Hematopoietic multipotent progenitor cell treated with erythropoietin and hydrocortisone succinate and interleukin-3 and kit ligand, for 8 days (in vitro differentiated cells): ENCODE measurements at places on chromosomes 7 and 10.

DNA sequence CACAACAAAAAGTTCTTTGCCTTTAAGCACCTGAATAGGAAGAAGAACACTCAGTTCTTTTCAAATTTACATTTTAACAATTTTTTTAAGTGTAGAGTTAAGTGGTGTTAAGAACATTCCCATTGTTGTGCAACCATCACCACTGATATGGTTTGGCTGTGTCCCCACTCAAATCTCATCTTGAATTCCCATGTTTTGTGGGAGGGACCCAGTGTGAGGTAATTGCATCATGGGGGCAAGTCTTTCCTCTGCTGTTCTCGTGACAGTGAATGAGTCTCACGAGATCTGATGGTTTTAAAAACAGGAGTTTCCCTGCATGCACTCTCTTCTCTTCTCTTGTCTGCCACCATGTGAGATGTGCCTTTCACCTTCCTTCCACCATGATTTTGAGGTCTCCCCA, 155.7 kb downstream of the PLXNA4 start:
- no peak for DNase-seq

GRCh38 chr10:48554656-48555055, 50.2 kb downstream of the ARHGAP22 start:
- no peak for DNase-seq

GRCh38 chr7:101333912-101334311, 12.3 kb upstream of the IFT22 start:
- no peak for DNase-seq

DNA sequence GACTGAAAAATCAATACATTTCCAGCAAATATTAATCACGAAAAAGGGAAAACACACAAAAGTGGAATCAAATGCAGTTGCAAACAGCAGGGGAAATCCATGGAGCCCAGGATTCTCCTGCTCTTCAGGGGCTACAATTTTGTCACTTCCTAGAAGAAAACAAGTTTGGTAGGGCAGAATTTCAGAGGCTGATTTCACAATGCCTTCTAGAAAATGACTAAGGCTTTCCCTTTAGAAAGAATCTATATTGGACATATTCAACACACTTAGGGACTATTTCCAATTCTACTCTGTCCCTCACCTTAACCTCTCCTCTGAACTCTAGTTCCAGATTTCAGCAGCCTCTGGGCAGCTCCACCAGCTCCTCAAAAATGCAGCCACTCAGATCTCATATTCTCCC, 111.3 kb downstream of the HECTD2 start:
- DNase-seq = no peak

GRCh38 chr10:22367471-22367870, 22.2 kb downstream of the SPAG6 start:
- no peak for DNase-seq

GRCh38 chr7:24082826-24083225, 201.2 kb upstream of the NPY start:
- no peak for DNase-seq

- DNase-seq = no peak
These were observed 381.4 kb downstream of the PHTF2 start for GRCh38 chr7:78179827-78180477.

DNA sequence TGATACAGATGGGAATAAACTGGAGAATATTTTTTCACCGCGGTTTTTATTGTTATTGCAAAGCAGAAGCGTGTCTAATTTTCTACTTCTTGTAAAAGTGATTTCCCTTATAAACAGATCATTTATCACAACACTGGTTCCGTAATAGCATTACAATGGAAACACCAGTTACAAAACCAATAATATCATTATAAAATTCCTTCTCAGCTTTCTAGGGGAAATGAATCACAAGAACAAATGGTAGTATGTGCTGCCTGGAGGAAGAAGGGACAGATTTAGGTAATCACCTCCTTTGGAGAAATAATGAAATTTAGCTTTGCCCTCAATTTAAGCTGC, 2.4 kb upstream of the CCDC6 start:
- DNase-seq = no peak

GRCh38 chr7:101330011-101330484, 8.4 kb upstream of the IFT22 start:
- DNase-seq = no peak

DNA sequence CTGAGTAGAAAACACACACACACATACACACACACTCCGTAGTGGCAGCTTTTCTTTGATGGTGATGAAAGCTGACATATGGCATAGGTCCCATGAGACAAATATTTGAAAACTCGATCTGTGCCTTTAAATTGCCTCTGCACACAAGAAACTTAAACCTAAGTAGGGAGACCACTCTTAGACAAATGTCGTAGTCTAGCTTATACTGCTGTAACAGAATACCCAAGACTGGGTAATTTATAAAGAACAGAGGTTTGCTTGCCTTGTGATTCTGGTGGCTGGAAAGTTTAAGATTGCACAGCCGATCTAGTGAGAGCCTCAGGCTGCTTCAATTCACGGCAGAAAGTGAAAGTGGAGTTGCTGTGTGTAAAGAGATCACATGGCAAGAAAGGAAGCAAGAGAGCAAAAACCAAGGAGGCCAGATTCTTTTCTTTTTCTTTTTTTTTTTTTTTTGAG, 489.4 kb upstream of the SORCS1 start:
- DNase-seq = no peak

DNA sequence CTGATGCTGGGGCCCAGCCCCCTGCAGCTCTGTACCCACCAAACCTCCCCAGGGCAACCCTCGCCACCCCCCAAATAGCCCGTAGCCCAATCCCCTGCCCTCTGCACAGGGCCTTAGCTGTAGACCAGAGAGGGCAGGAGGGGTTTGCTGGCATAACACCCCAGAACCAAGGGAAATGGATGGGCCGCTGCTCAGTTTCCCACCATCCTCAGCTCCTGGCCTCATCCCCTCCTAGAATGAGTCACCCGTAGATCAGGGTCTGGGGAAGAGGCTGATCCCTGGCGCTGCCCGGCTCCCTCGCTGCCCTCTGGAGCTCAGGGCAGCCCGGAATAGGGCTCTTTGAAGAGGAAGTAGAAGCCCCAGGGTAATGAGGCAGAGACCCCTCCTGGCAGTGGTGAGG, 31.2 kb downstream of the LDB3 start:
- no peak for DNase-seq

- no peak for DNase-seq
These were observed 170.9 kb downstream of the POLR1F start for GRCh38 chr7:19537942-19538401.

DNA sequence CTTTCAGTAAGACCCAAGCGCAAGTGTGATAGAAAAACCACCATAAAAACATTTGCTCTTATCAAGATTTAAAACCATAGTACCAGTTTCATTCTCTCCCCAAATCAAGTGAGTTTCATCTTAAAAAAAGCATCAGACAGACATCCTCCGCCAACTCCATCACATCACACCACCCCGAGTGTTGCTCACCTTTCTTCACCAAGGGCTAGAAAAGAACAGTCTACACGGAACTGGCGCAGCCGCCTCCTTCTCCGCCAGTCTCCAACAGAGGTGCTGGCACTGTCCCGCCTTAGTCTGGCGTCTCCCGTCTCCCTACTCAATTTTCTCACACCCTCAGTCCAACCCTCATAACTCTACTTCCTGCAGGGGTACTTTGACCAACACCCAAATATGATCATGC, 46.9 kb upstream of the WIPI2 start:
- no peak for DNase-seq

DNA sequence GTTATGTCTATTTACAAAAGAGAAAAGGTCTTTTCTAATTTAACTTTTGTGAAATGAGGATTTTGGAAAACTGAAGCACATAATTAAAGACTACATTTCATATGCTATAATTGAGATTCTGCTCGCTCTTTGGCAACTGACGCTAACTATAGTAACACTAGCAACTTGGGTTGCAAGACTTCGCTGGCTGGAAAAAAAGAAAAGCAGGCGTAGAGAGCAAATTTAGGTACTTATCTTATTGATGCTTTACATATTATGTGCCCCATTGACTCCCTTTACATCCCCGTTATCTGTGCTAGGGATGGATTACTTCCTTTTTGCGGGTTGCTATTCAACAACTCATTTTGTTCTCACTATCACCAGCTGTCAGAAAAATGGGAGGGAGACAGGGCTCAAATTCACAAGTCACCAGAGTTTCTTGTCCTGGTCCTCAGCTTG, 10.5 kb downstream of the SEMA3C start:
- no peak for DNase-seq

DNA sequence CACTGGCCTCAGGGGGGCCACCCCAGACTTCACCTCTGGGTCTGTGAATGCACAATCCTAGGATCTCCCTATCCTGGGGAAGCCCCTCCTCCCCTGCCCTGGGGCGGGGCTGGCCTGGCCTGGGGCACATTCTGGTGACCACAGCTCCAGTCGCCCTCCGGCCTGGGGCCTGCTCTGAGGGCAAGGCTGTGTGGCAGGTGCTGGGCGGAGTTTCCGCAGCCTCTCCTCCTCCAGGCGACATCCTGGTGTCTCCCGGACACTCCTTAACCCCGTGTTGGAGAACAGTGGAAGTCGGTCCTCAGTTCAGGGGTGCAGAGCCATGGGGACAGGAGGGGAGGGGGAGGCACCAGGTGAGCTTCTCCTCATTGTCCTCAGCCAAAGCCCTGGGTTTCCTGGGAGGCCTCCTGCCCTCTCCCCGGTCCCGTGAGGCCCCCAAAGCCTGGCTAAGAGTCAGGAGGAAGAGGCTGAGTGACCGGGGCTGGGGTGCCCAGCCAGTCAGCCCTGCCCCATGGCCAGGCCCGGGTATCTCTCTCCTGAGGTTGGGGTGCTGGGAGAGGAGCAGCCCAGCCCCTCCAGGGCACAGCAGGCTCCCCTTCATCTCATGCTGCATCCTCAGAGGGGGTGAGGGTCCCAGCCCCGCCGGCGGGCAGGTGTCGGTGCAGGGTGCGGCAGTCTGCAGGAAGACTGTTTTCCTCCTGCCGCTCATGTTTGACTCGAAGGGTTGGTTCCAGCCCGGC, 22.6 kb downstream of the UNCX start:
- no peak for DNase-seq

GRCh38 chr10:104429846-104430245, 76.2 kb downstream of the CFAP58 start:
- no peak for DNase-seq

DNA sequence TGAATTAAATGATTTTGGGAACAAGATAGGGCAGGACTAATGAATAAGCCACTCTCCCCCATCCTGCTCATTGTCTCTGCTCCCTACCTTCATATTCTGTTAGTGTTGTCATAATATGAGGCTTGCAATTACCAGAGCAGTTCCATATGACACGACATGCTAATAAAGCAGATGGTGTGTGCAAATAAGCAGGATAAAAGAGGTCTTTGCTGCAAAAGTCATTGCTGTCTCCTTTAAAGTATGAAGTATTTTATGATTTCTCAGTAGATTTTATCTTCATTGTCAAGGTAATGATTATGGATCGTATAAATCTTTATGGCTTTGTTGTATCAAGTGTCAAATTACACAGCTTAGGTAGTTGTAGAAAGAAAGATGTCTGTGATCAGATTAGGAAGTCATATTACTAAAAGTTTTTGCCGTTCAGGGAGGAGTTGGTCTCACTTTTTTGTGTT, 114.8 kb downstream of the SDK1 start:
- no peak for DNase-seq

DNA sequence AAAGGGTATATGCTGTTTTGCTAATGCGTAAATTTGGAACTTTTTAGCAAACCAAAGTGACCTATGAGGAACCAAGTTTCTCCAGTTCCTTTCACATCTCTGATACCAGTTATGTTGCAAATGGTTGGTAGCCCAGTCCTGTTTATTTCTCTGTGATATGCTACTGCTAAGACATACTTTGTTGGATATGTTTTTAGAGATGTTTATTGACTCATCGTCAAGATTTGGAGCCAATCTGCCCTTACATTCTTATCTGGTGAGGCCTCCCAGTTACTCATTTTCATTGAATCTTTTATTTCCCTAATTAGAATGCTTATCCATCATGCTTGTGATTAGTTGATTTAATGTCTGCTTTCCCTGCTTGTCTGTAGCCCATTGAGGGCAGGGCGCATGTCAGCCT, 58.9 kb downstream of the LRGUK start:
- no peak for DNase-seq

GRCh38 chr10:26946102-26946811, 85.5 kb upstream of the ABI1 start:
- DNase-seq = no peak

GRCh38 chr7:116542618-116543017, 17.8 kb downstream of the CAV1 start:
- no peak for DNase-seq

DNA sequence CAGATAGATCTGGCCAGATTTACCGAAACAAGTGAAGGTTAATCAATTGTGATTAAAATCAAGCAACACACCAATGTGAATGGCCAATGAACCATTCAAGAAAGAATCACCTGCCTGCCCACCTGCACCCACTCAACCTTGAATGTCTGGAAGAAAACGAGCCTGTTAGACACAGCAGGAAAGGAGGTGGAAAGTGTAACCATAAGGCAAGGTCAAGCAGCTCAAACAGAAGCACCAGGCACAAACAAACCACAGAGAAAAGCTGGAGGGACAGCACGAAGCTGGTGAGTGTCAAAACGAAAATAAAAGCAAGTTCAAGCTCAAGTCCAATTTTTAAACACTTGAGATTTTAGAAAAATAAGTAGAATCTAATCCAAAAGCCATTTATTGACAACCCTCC, 64.9 kb downstream of the STEAP1B start:
- DNase-seq = no peak

GRCh38 chr7:36653008-36653662, 71.2 kb downstream of the AOAH start:
- no peak for DNase-seq

- DNase-seq = no peak
These were observed 213.6 kb downstream of the DGKI start for GRCh38 chr7:137633133-137633532.

DNA sequence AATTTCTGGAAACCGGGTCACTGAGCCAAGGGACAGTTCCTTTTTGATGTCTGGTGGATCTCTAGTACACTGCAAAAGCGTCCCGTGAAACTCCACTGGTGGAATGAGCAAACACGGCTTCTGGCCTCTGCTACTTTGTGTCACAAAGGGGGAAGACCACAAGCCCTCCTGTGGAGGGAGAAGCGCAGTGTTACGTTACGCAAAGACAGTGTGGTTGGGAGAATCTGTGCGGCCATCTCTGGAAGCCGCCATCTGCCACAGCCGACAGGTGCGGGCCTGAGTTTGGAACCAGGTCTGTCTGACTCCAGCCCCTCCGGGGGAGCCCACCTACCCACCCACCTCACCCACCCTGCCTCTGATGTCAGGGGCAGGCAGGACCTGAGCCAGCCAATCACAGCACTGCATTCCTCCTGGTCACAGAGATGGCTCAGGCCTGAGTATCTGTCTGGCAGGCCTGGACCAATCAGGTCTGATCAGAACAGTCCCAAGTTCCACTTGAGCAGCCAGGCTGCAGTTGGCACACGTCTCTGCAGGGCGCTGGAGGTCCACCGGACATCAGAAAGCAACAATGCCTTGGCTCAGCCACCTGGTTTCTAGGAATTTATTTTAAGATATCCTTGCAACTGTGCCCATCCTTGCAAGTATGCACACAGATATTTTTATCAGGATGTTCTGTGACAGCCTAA, 3.0 kb upstream of the CYP2W1 start:
- no peak for DNase-seq
